ENCODE measurements at places on chromosomes 12 and 14.

DNA sequence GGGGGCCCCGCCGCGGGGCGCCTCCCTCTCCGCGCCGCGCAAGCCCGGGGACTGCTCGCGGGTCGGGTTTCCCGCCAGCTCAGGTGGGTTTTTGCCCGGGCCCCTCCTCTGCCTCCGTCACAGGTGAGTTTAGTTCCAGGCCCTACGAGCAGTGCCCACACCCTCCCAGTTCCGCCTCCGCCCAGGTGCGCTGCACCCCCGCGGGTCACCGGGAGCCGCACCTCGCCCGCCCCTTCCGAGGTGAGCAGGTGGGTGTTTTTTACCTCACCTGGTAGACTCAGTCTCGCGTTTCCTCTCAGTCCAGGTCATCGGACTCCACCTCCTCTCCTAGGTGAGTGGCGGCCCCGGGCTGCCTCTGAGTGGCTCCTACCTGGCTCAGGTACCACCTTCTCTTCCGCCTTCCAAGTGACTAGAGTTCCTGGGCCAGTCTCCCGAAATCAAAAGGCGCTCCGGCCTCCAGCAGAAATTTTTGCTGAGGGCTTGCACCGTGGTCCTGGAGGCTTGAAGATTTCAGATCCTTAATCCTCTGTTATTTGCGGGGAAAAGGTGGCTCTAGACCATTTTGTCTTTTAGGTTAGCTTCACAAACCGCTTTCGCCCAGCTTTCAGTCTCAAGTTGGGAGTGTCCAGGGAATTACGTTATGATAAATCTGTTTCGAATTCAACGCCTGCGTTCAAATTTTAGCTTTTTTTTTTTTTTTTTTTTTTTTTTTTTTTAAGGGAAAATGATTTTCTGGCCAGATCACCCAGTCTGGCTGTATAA is at the start of gene TMEM30B:
Gene TMEM30B (minus strand): TSS at position 153 of the 762 bp plus-strand sequence. CDS start 191 bp downstream, outside the sequence.
- H3K27ac ChIP-seq: peak within 1 kb of the TSS; percentile 98
- H3K4me1 ChIP-seq: peaks cover 39% of the 10 kb centered on the region
- no peak for DNase-seq
- no peaks in the 10 kb centered on the region for H3K27me3 ChIP-seq

DNA sequence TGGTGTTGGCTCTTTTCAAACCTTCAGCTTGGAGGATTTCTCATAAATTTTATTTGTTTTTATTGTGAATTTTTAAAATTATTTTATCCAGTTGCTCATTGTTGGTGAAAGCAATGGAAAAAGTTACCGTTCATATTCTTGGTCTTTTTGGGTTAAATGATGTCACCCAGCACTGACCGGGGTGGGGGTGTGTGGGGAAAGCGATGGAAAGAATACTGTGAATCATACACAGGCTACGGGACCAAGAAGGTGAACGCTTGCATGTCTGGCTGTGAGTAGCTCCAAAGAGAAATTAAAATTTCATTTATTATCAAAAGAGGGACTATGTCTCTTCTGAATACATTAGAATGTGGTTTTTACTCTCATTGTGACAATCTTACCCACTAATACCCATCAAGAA is 430.1 kb downstream of the AEBP2 start:
- peak overlapping the region; percentile 71 for H3K27ac ChIP-seq
- no peaks in the 10 kb centered on the region for H3K36me3 ChIP-seq
- peaks cover 60% of the 10 kb centered on the region for H3K4me1 ChIP-seq
- DNase-seq: no peak

DNA sequence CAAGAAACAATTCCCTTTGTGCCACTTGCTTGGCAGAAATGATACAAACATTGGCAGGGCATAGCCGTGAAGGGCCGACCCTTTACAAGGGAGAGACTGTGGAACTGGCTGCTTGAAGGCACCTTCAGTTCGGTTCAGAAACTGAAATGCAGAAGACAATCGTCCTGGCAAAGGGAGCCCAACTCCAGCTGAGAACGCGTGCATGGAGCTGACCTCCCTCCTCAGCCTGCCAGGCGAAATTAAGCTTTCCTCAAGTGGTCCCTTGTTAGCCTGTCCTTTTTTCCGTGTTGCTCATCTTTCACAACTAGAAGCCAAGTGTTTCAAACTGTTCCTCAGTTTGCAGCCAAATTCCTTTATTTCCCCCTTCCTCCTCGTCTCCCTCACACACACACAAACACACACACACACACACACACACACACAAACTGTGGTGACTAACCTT is 8.1 kb downstream of the LGR5 start:
- peaks cover 5% of the 10 kb centered on the region for H3K4me1 ChIP-seq
- H3K4me3 ChIP-seq: no peak overlapping the region
- peak overlapping the region; percentile 22 for H3K27ac ChIP-seq

- H3K4me1 ChIP-seq: peaks cover 41% of the 10 kb centered on the region
- H3K27ac ChIP-seq: peak overlapping the region; percentile 74
These were observed 58.0 kb downstream of the ITPK1 start for GRCh38 chr14:93057586-93058280.

DNA sequence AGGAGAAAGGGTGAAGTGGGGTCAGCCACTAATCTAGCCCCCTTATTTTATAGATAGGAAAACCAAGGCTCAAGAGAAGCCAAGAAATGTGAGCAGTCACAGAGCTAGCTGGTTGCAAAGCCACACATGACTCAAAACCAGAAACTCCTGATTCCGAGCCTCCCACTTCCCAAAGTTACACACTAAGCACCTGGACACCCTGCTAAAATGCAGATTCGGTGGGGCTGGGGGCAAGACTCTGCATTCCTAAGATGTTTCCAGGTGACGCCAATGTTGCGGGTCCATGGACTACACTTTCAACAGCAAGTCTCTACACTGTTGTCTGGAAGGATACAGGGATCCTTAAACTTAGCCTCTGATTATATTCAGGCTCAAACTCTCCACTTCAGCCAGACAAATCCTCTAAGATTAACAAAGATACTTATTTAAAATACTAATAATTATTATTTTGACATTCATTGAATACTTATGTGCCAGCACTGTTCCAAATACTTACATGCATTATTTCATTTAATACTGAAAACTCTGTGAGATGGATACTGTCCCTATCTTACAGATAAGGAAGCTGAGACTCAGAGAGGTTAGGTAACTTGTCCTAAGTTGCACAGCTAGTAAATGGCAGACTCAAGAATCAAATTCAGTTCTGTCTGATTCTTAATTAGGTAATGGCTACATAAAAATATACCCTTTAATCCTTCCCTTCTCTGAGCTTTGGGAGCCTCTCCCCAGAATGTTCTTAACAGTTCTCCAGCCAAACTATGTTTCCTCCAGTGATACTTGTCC is 81.4 kb downstream of the CRACR2A start:
- no peak for DNase-seq
- peaks cover 4% of the 10 kb centered on the region for H3K36me3 ChIP-seq
- no peaks in the 10 kb centered on the region for H3K27me3 ChIP-seq
- H3K4me3 ChIP-seq: no peak overlapping the region
- H3K4me1 ChIP-seq: no peaks in the 10 kb centered on the region
